Left colon (tissue), 2 donors: ENCODE measurements at places on chromosomes 6 and 20. TPM values are rescaled to one million over a fixed set of nuclear protein-coding genes. Genes with fewer than 3 reads are reported as not detected.

The TFAP2C gene
- total RNA-seq: 0.52 TPM

The PRL gene
- not detected for total RNA-seq

The KHDC1 gene
- 1.0 TPM for total RNA-seq

The GSTA3 gene
- not detected for total RNA-seq

The TMEM239 gene
- not detected for total RNA-seq
